ENCODE measurements at places on chromosomes 1 and 21.
A peak's percentile ranks its signal among the peaks of the same experiment; 100 is the strongest.

- no peak for DNase-seq
These were observed 393.4 kb downstream of the KCNT2 start for GRCh38 chr1:196214866-196215265.

- peak; percentile 73 for DNase-seq
These were observed 24.8 kb upstream of the TMEM51 start for GRCh38 chr1:15128520-15129313.

GRCh38 chr21:17501107-17502006, 11.5 kb upstream of the CXADR start:
- DNase-seq: no peak

DNA sequence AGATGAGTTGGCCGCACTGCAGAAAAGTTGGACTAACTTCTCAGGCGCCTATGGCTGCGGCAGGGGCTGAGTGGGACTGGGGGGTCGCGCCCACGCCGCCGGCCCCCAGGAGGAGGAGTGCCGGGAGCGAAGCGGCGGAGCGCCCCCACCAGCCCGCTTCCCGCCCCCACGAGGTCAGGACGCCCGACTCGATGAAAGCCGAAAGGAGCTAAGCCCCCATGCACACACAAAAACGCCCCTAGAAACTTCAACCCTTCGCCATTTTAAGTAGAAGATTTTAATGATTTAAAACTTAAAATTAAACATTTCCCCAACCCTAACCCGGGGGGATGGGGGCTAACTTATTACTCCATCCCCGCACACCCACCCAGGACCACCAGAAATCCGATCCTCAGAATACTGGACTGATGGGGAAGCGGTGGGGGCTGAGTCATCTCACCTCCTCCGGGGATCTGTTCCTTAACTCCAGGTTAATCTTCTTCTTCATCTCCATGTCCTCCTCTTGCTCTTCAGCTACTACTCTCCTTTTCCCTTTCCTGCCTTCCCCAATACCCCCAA, 539 bp downstream of the ANP32E start:
- no peak for DNase-seq

GRCh38 chr1:94962409-94963265, 35.7 kb upstream of the CNN3 start:
- no peak for DNase-seq

Data from neuronal stem cell (in vitro differentiated cells).